ENCODE measurements at places on chromosomes 12 and 14. TPM values are rescaled to one million over a fixed set of nuclear protein-coding genes. Genes with fewer than 3 reads are reported as not detected.

HOXC4 gene
- total RNA-seq, result 2.4 TPM

KRT78 gene
- total RNA-seq, result not detected

HOXC9 gene
- 12.6 TPM for total RNA-seq

GALNT9 gene
- 0.29 TPM for total RNA-seq

ACACB gene
- total RNA-seq, result 2.3 TPM

RBMS2 gene
- total RNA-seq, result 24.9 TPM

BMP4 gene
- total RNA-seq, result 9.5 TPM

UBR7 gene
- 125 TPM for total RNA-seq

ERC1 gene
- total RNA-seq, result 18.1 TPM

TAS2R31 gene
- total RNA-seq, result not detected

BATF gene
- not detected for total RNA-seq

EEF1AKMT3 gene
- total RNA-seq, result 2.6 TPM

AQP2 gene
- not detected for total RNA-seq

DNA sequence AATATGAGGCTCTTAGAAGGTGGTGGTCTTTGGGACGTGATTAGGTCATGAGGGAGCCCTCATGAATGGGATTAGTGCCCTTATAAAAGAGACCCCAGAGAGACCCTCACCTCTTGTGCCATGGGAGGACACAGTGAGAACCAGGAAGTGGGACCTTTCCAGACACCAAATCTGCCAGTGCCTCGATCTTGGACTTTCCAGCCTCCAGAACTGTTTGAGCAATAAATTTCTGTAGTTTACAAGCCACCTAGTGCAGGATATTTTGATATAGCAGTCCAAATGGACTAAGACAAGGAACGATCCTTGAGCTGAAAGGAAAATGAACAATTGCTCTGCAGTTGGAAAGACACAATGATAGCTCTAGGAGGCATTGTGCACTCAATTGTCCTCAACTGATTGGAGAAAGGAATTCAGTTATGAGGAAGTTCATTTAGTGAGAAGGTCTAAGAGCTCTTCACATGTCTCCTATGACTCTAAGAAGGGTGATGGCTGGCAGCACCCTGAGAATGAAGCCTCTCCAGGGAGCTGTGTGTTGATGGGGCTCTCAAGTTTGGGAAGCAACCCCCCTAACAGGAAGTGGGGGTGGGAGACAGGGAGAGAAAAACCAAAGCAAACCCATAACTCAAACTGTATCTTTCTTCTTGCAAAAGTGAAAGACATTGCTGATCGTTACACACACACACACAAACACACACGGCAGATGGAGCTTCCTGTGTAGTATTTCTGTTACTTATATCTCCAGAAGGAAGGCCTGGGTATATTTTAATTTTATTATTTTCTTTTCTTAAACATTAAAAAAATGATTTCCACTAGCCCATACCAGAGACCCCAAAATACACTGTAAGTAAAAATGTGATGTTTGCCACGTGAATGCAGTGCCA is 21.0 kb downstream of the CHST11 start:
- no peak for DNase-seq

DNA sequence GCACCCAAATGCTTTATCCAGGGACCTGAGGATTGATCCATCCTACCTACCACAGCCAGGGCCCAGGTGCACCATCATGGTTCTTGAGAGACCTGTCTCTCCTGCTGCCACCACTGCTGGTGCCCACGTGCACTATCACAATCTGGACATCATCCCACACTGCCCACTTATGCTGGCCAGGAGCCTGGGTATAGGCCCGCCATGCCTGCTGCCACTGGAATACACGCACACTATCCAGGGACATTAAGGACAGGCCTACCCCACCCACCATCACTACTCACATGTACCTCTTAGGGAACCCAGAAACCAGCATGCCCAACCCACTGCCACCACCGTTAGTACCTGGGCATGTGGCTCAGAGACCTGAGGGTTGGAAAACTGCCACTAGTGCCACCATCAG is 207.7 kb downstream of the NELL2 start:
- DNase-seq, result no peak

- DNase-seq, result peak; percentile 94
These were observed 297.9 kb upstream of the AMIGO2 start for GRCh38 chr12:47377414-47378221.

GRCh38 chr12:64568298-64568697 is 42.0 kb upstream of the RASSF3 start:
- no peak for DNase-seq

DNA sequence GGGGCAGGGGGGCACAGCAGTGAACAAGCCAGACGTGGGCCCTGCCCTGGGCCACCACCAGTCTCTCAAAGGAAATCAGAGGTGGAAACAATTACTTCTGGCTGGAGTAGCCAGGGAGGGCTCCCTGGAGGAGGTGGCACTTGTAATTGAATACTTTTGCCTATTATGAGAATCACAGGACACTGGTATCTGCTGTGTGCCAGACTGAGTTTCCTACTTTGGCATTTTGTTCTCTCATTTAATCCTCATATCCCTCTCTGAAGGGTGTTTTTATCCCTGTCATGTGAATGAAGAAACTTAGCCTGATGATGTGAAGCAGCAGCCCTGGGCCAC is 7.2 kb downstream of the FAM222A start:
- no peak for DNase-seq

- DNase-seq, result peak; percentile 68
These were observed 32.5 kb downstream of the MMP17 start for GRCh38 chr12:131860472-131861260.

DNA sequence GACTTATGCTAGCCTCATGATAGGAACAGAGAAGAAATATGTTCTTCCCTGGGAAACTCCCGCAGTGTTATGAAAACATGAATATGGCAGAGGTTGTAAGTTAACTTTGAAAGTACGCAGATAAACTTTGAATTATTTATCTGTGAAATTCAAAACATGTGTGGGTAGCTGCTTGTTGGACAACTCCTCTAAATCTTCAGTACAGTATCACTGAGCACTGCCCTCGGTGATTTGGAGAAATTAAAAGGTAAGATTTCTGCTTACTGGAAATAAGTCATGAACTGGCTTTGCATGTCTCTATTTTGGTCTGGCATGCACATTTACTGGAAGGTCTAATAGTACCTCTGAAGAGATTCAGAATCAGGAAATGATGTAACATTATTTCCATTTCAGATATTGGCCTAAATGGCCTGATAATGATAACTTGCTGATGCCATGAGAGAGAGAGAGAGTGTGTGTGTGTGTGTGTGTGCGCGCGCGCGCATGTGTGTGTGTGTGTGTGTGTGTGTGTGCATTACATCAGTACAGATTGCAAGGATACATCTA is 1441.9 kb upstream of the FLRT2 start:
- DNase-seq, result no peak

DNA sequence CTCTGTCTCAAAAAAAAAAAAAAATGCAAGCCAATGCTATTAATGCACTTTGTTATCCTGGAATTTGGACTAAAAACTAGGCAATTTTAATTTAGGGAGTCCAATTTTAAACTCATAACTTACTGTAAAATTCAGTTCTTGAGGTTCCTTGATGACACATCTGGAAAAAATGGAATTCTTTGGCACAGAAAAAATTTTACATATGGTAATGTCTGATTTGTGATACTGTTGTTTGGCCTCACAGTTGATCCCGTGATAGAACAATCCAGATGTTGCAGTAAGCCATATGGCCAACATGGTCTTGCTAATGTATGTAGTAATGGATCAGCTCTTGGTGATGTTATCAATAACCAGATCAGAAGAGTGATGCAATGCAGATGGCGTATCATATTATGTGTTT is 1089.8 kb downstream of the FLRT2 start:
- DNase-seq, result no peak

DNA sequence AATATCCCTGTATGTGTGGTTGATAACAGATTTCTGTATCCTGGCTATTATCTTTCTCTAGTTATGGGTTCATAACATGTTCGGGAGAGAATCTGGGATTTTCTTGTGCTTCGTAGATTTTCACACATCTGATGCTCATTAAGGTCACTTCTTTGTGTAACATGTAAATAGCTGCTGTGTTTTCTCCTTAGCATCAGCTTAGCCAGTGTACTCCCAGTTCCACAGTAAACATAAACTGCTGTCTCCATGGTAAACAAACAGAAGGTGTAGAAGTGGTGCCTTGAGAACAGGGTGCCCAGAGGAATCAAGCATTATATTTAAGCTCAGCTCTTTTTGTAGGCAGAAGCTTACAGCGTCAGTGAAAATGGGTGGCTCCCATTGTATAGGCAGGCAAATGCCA is 88.0 kb downstream of the ANO6 start:
- no peak for DNase-seq

DNA sequence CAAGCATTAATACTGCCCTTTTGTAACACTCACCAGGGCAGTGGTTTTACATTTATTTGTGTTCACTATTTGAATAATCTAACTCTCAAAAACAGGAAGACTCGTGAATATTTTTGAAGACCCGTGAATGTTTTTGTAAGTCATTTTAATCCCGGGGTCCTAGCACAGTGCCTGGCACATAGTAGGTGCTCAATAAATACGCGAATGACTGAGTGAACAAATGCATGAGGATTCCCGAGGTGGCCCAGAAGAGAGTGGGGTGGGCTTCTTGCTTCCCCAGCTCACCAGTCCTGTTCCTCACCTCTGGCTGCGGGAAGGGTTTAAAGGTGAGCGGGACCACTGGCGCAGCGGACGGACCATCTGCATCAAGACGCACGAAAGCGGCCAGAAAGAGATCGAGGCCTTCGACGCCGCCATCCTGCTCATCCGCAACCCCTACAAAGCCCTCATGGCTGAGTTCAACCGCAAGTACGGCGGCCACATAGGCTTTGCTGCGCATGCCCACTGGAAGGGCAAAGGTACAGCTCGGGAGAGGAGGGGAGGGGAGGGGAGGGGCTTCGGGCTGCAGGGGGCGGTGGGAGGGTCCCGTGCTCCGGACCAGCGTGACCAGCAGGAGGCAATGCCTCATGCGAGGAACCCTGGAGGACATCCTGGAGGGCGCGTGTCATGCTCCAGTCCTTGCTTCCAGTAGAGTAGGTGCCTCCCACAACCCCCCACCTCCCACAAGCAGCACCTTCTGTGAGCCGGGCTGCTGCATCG is 98.9 kb downstream of the CMKLR1 start:
- no peak for DNase-seq

DNA sequence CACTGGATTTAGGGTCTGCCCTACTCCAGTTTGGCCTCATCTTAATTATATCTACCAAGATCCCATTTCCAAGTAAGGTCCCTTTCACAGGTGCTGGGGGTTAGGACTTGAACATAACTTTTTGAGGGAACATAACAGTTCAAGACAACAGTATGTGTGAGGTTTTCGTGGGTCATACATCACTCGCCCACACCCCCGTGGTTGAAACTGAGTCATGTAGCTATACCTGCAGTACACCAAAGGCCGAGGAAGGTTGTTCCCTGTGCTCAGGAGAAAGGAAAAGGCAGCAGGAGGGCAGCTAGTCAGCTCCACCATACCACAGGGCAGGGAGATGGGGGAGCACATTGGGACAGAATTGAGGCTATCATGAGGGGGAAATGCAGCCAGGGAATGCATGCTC is 167.0 kb downstream of the PPM1H start:
- no peak for DNase-seq

DNA sequence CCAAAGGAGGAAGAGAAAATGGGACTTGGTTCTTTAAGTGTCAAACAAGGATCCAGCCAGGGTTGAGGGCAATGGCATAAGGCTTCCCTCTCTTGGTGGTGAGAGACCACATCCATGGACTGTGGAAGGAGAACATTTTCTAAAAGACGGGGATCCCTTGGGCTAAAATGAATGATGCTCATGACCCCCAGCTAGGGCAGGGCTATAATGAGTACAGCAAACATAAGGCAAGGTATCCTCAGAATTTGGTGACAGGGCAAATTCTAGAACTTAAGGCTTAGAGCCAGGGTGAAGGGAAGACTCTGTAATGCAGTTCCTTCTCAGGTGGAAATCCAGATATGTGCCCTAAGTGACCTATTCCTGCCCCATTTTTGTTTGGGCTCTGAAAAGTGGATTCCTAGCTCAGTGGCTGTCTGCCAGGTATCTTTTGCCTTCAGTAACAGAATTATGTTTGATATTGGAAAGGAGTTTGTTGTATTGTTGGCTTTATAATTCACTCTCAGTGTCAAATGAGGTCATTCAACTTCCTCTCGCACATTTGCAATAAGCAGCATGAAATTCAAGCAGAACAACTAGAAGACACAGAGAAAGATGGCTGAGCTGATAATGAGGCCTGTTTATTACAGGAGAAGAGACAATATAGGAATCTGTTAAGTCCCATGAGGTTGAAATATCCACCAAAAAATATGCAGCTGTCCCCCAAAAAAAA is 76.8 kb downstream of the DAD1 start:
- DNase-seq, result no peak

GRCh38 chr12:14960548-14961465 is 594 bp downstream of the ARHGDIB start:
- peak; percentile 73 for DNase-seq

DNA sequence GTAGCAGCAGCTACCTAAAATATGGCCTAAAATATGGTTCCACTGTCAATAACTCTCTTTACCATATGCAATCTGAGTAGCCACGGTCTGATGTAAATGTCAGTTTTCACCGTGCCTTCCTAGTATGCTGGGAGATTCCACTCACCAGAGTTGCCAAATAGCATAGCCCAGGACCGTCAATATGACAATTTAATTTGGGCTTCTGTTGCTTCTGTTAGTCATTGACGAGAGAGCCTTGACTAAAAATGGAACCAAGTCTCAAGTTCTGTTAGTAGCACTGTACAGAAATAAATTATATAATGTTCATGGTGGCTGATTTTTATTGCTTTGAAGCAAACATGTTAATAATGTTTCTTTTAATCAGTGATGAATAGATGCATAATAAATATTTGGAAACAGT is 348.4 kb downstream of the BCAT1 start:
- DNase-seq, result peak; percentile 11

DNA sequence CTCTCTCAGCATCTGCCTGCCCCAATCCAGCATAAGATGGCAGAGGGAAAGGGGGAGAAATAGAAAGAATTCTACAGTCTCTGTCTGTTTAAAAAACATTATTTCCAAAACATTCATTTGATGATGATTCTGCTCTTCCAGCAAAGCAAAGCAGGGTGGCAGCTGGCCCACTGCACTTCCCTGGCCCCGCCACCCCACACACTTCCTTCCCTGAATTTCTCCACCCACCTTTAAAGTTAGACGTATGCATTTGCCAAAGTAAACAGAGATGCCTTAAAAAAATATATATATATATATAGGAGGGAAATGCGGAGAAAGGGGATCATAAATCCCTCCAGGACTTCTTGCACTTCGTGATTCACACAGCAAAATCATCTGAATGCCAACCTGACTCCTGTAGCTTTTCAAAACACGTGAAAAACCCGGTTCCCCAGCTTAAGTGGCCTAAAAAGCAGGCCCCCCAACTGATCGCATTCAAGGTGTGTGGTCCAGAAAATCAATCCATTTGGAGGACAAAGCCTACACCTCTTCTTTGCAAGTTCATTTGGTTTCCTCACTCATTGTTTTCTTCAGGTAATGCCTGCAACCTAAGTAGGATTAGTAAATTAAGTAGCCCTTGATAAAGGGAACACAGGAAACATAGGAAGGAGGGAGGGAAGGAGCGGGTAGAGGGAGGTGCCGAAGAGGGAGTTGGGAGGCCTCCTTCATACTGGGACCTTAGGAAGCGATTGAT is 68.8 kb downstream of the LLPH start:
- no peak for DNase-seq

- DNase-seq, result no peak
These were observed 179.4 kb upstream of the PRMT8 start for GRCh38 chr12:3311491-3312103.

- no peak for DNase-seq
These were observed 366.0 kb downstream of the ZFP36L1 start for GRCh38 chr14:68426661-68427549.
